WERI-Rb-1 (cell line): ENCODE measurements at places on chromosomes 5 and 9.

GRCh38 chr9:104463864-104464263, 40.2 kb upstream of the OR13F1 start:
- no peak for DNase-seq

DNA sequence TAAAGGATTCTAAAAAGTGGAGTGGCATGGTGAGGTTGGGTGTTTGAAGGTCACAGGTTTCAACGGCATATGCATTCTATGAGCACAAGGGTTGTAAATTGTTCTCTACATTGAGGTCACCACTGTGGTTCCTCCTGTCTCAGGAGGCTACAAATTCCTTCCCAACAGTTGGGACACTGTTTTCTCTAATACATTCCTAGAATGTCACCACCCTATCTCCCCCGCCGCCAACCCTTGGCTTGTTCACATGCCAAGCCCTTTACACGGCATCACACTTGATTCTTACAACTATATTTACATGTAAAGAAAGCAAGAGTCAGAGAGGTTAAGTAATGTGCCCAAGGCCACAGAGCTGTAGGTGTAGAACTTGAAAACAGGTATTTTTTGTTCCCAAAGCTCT, 315.1 kb downstream of the RAB3C start:
- DNase-seq, result no peak

- DNase-seq, result no peak
Observed at GRCh38 chr5:17081142-17081541, 136.3 kb upstream of the BASP1 start.

DNA sequence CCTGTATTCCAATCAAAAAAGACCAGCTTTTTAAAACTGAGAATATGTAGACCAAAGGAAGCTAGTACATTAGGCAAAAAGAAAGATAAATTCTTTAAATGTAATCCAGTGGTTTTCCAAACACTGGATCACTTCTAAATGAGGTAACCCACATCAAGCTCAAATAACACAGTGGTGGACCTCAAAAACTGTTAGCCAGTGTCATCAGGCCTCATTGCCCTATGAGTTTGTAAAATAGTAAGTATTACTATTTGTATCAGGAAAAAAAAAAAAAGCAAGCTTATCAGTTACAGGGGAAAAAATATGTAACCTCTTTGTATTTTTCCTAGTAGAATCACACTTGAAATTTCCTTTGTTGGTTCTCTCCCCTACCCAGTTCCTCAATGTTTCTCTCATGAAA, 6.7 kb downstream of the MTX3 start:
- no peak for DNase-seq

DNA sequence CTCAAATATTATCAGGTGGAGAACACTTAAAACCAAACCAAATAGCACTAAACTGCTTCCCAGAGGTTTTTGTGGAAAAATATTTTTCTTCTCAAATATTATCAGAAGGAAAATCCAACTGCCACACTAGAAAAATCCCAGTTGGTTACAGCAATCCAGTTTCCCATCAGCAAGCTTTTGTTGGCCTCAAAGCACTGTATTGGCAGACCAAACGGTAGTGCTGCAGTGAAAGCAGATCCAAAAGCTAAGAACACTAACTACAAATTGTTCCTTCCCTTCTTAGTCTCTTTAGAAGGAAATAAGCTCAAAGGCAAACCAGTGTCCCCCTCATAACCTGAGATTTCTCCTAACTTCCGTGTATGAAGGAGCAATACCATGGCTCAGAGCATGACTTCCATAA, 105.3 kb downstream of the TRIM36 start:
- DNase-seq, result no peak

- DNase-seq, result no peak
Observed at GRCh38 chr9:95438561-95439357, 78.0 kb downstream of the PTCH1 start.

DNA sequence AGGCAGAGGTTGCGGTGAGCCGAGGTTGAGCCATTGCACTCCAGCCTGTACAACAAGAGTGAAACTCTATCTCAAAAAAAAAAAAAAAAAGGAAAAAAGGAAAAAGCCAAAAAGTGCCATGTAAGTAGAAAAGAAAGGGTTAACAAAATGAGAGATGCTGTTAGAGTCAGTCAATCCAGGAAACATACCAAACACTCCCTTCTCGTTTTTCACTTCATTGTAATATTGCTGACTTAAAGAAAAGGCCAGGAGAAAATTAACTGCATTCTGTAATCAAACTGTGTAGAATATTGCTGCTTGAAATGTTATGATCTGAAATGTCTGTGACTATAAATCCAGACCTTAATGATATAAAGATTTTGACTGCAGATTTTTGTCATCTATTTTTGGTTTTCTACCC, 379.1 kb downstream of the ENC1 start:
- DNase-seq, result no peak

DNA sequence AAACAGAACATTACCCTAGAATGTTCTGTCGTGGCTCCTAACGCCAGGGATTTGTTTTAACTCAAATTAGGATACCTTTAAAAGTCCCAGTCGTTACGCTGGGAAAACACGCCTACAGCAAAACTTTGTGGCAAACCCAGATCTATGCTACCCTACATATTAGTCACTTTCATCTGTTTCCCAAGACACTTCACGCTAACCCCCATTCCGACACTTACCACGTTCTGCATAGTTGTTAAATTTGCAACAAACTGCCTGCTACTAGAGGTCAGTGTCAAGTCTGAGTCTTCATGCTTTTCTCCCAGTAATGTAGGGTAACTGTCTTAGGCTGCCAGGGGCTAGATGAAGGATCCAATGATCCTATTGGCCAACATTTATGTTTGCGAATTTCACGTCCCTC, 140.3 kb downstream of the RASEF start:
- DNase-seq, result no peak

DNA sequence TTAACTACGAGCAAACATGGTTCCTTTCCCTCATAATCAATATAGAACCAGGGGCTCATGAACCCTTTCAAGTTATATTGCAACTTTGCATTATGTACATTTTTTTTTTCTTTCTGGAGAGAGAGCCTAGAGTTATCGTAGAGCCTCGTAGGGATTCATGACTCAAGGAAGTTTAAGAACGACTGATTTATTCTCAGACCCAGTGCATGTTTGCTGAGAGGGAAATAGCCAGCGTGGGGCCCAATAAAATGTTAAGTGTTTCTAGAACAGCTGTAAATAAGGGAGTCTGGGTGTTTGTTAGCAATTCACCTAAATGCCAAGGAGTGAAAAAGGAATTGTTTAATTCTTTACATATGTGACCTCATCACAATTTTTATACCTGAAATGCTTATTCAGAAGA, 119.0 kb upstream of the KLF9 start:
- no peak for DNase-seq

DNA sequence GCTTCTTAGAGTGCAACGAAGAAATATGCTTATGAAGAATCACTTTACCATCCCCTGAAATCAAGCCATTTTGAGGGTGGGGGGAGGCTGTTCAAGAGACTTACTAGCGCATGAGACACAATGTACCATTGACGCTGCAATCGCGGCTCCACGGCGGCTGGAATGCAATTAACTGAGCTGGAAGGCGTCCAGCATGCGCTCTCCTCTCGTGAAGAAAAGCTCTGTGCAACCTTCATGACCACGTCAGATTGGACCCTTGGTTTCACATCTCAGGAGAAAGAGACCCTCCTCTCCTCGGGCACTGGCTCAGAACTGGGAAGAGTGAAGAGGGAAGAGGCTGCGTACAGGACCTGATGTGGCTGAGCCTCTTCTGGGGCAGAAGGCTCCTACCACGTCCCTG, 138.5 kb upstream of the IRX2 start:
- DNase-seq, result no peak

DNA sequence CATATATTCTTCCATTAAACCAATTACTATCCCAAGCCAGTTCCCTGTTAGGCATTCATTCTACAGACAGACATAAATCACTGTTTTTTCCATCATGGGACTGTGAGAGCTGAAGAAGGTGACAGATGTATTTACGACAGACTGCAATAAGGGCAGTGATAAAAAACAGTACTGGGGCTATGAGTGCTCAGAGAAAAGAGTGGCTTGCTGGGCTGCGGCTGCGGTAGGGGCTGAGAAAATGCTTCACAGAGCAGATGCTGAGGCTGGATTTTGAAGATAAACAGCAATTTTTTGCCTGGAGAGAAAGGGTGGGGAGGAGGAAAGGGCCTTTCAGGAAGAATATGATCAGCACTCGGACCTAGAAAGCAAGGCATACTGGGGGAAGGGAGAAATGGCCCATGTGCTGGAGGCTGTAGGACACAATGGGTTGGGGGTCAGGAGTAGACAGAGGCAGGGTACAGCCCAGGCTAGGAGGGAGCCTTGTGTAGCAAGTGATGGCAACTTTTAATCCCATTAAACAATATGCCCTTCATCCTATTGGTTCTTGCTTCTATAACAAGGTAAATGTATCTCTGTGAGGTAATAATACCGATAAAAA, 279.3 kb downstream of the ASTN2 start:
- no peak for DNase-seq

DNA sequence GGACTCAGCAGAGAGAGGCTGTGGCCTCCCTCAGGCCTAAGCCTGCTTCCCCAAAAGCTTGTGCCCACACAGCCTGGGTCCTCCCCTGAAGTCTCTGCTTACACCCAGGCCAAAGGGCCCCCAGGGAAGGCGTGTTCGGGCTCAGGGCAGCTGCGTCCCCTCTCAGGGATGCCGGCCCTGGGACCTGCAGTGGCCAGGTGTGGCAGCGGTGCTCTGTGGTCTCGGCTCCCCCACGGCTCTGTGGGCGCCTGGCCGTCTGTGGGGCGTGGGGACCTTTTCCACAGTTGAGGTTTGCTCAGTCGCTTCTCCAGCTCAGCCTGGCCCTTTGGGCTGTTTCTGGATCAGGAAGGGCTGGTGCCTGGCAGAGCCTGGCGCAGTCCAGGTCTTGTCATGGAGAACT, 75.9 kb downstream of the RXRA start:
- DNase-seq, result no peak

GRCh38 chr5:143554918-143555477, 151.5 kb upstream of the NR3C1 start:
- no peak for DNase-seq

DNA sequence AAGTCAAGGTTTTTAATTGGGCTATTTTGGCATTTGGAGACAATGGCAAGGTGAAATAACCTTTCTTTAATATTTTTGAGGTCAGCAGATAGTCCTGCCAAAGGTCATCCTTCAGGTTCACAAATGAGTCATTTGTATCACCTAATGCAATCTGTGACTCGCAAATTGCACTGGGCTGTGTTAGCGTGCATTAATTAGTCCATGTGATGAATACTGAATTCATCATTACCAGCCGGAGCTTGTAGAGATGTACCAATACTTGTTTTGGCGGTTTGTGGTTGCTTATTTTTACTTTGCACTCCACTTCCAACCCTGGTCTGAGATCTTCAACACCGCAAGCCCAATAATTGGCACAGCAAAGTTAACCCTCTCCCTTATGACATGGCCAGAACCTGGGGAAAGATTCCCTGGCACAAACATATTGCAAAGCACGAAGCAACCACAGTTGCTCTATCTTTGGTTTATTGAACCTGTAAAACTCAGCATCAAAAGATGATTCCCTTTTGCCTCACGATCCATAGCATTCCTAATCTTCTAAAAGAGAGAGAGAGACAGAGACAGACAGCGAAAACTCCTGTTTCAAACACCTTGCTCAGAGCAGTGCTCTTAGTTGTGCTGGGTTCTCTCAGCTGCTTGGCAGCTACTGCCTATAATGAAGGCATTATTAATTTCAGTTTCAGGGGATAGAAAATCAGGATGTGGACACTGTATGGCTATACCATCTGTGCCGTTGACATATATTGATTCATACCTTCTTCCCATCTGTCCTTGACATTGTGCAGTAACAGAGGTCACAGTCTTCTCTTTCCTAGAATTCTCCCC, 178.1 kb downstream of the EBF1 start:
- no peak for DNase-seq

DNA sequence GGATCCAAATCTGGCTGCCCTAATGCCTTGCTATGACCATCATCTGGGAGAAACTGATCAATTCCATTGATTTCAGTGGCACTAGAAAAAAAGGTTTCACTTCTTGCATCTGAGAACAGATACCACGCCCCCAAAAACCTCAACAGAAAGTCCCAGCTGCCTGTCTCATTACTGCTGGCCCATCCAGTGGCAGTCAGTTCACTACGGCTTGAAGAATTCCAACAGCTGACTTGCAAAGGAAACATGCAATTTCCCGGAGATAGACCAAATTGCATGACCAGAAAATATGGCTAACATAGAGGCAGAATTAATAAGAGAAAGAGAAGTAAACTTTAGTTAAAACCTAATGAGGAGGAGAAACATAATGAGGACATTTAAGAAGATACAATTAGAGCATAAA, 48.6 kb downstream of the UGCG start:
- DNase-seq, result no peak

DNA sequence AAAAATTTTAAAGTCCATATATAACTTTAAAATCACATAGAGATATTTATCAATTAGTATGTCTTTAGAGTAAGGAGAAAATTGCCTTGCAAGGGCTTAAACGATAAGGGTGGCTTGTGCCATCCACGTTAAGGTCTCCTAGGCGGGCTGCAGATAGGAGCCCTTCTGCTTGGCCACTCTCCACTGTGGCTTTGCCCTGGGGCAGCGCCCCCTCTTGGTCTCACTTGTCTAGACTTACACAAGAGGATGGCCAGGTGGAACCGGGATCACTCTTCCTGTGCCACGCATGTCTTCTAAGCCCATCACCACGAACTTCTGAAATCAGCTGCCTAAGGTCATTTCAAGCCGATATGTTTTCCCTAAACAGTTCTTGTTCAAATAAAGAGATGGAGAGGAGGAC, 2.9 kb downstream of the FPGS start:
- peak; percentile 86 for DNase-seq

GRCh38 chr5:173313351-173313801, 14.8 kb downstream of the STC2 start:
- no peak for DNase-seq

GRCh38 chr5:151700296-151700695, 13.6 kb upstream of the SPARC start:
- DNase-seq, result no peak

DNA sequence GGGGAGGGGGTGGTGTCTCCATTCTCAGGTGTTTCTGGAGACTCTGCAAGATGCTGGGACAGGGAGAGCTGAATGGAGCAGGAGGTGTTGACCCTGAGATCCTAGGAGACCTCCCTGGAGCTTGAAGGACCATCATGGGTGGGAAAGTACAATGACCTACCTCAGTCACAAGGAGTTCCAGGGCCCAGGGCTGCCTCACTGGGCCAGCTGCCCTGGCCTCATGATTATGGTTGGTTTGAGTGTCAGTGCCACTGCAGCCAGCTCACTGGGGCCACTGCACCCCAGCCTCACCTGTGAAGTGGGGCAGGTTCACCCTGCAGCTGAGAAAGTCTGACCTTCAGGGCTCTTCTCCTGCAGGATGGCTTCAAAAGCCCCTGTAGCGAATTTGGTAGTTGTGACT, 372.5 kb downstream of the IRX2 start:
- no peak for DNase-seq
